Astrocyte of the hippocampus (primary cell): ENCODE measurements at places on chromosomes 11 and 22.

DNA sequence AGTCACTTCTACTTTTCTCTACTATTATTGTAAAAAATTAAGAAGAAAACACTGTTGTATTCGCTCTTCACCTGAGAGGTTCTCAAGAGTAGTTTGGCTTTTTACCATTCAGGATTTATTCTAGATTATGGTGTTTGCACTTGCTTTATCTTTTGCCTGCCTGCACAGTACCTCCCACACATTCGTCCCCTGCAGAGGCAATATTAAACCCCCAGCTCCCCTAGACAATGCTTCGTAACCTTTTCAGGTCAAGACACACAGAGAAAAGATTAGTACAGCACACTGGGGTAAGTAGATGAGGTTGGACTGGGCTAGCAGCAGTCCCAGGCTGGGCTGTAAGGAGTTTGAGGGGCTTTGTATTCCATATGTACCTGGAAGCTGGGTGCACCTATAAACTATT lies 62.4 kb downstream of the TNRC6B start:
- DNase-seq, result no peak

GRCh38 chr11:125245299-125245698 lies 80.7 kb downstream of the PKNOX2 start:
- no peak for DNase-seq

DNA sequence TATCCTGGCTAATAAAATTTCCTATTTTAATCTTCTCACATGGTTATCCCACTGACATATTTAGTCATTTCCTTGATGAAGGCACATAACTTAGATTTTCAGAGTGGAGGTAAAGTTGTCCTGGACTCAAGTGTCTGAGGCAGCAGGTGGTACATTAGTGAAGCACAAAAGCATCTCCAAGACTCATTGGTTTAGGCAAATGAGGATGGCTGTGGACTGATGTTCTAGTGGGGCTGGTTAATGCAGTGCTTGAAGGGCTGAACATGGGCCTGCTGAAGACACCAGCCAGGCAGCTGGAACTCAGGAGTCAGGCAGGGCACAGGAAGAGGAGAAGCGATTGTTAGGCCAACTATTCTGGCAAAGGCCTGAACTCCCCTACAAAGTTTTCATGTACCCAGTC lies 76.3 kb upstream of the SESN3 start:
- no peak for DNase-seq

- no peak for DNase-seq
Measured at GRCh38 chr22:17586831-17587440, 23.6 kb downstream of the SLC25A18 start.

- DNase-seq, result peak; percentile 51
Measured at GRCh38 chr11:121035780-121036179, 11.9 kb downstream of the TBCEL start.

- DNase-seq, result no peak
Measured at GRCh38 chr11:17388609-17389210, at the start of gene KCNJ11. TSS of gene KCNJ11 (minus strand) at chr11:17388659. CDS start at chr11:17388091, 568 bp downstream.

GRCh38 chr11:9121469-9121796 lies 30.0 kb upstream of the SCUBE2 start:
- DNase-seq, result no peak

- DNase-seq, result no peak
Measured at GRCh38 chr11:110973401-110973980, 261.3 kb upstream of the ARHGAP20 start.

GRCh38 chr11:16505481-16505880 lies 149.1 kb upstream of the SOX6 start:
- no peak for DNase-seq

GRCh38 chr11:13042873-13043342 lies 33.8 kb downstream of the RASSF10 start:
- DNase-seq, result no peak

- peak; percentile 61 for DNase-seq
Measured at GRCh38 chr11:84855508-84856245, 771.5 kb downstream of the DLG2 start.

DNA sequence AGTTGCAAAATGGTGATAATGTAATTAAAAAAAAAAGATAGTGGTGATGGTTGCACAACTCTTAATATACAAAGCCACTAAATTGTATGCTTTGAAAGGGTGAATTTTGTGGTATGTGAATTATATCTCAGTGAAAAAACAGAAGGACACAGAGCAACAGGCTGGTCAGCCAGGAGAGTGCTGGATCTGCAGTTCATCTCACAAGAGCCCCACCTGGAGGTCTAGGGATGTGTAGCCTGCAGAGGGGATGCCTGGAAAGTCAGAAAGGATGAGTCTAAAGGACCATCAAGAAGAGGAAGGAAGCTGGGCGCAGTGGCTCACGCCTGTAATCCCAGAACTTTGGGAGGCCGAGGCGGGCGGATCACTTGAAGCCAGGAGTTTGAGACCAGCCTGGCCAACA lies 9.0 kb downstream of the POLR3H start:
- DNase-seq, result peak; percentile 35

- peak; percentile 88 for DNase-seq
Measured at GRCh38 chr22:42581762-42582716, 28.3 kb downstream of the SERHL2 start.
